ENCODE measurements at places on chromosomes 6 and 20.

- no peak for DNase-seq
These were observed 527.8 kb downstream of the RFPL4B start for GRCh38 chr6:112874881-112875280.

DNA sequence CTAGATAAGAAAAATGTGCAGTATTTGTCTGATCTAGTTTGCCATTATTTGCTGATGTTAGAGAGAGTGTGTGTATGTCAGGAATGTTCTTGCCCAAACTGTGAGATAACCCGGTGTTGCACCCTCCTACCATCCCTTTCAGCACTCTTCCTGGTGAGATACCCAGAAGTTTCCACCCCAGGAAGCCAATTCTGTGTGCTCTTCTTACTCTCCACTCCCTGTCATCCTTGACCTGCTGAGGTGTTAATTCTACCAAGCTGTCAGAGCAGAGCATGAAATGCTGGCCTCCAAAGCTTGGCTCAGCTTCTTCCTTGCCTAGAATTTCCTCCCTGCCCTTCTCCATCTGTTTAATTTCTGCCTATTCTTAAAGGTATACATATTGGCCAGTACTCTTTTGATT is 237.3 kb upstream of the CNR1 start:
- no peak for DNase-seq

GRCh38 chr6:84019842-84020211 is 13.7 kb upstream of the MRAP2 start:
- DNase-seq: no peak

DNA sequence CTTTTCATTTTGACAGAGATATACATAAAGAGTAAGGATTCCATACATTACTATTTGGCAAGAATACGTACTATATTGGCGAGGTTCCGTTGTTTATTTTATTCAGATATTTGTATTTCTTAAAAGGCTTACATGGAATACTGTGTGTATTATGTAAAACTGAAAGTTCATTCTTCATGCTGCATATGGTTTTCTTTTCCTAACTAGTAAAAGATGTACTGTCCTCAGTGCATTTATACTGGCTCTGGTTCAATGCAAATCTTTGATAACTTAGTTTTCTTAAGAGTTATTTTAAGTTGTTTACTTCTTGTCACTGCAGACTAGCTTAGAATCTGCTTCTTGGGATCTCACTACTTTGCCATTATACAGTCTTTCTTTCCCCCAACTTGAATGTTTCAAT is 42.0 kb downstream of the ADGRB3 start:
- no peak for DNase-seq

DNA sequence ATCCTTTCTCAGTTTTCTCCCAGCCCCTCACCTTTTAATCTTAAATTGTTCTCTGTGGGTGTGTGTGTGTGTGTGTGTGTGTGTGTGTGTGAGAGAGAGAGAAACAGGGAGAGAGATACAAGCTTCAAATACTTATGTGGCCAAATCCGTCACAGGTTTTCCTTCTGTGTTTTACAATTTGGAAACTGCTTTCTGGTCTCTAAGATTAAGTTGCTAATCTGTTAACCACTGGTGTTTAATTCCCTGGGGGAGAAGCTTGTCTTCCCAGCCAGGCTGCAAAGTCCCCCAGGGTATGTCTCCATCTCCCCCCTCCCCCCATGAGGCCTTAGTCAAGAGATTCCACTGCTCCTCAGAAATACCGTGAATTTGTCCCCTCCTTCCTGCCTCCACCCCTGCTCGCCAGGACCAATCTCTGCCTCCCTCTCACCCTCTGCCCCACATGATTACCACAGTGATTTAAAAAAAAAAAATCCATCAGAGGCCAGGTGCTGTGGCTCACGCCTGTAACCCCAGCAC is 49.0 kb downstream of the RIPOR3 start:
- DNase-seq: peak; percentile 91

- DNase-seq: no peak
These were observed 21.4 kb upstream of the PRDM1 start for GRCh38 chr6:106064756-106065155.

DNA sequence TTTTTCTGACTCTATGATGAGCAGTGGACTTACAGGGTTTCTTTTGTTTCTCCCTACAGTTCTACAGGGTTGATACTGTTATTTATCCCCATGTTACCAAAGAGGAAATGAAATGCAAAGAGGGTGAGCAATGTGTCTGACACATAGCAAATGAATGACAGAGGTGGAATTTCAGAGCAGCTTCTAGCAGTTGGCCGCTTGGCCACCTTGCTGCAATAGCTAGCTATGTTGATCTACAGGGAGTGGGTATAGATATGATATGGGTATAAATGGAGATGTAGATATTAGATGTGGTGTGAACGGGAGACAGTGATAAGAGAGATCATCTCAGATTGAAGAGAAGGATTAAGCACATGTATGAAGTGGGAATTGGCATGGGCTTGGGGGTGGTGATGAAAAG is 10.9 kb upstream of the SLC22A3 start:
- DNase-seq: no peak

GRCh38 chr20:11917663-11918062 is at the start of gene BTBD3:
BTBD3 (plus strand) TSS chr20:11917893; CDS start chr20:11918276, 383 bp downstream.
- peak; percentile 74 for DNase-seq

GRCh38 chr6:114467931-114468330 is 125.1 kb upstream of the HS3ST5 start:
- no peak for DNase-seq

- peak; percentile 44 for DNase-seq
These were observed 34.7 kb upstream of the SYNCRIP start for GRCh38 chr6:85677234-85677956.

DNA sequence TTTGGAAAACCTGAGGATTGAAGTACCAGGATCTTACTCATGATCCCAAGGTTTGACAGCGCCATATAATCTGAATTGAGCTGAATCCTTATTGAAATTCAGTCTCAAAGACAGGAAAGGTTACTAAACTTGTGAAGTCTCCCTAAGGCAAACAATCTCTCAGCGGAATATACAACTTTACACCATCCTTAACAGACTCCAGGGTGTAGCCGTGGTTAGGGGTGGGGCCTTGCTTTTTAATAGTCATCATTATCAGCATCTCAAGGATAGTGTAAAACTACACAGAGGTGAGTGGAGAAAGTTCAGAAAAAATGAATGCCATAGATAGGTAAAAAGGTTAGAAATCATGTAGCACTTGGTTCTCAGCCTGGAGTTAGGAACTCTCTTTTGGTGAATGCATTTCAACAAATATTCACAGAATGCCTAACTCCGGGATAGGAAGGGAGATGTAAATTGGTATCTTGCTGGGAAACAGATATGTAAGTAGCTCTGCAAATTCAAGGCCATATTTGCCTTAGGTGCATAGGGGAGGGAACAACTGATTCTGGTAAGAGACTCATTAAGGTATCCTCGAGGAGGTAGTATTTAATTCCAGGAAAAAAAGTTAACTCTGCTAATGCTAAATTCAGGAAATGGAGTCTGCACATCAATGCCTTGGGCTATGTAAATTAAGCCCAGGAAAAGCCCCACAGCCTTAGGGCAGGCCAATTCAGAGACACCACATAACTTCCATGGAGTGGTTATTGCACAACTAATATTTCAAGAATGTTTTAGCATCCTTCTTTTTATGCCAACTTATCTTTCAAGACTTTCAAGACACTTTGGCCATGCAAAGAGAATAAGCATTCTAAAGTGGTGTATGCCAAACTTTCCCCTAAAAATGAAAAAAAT is 61.6 kb downstream of the SNAP25 start:
- DNase-seq: no peak

GRCh38 chr6:71139249-71139648 is 149.4 kb upstream of the OGFRL1 start:
- DNase-seq: no peak

DNA sequence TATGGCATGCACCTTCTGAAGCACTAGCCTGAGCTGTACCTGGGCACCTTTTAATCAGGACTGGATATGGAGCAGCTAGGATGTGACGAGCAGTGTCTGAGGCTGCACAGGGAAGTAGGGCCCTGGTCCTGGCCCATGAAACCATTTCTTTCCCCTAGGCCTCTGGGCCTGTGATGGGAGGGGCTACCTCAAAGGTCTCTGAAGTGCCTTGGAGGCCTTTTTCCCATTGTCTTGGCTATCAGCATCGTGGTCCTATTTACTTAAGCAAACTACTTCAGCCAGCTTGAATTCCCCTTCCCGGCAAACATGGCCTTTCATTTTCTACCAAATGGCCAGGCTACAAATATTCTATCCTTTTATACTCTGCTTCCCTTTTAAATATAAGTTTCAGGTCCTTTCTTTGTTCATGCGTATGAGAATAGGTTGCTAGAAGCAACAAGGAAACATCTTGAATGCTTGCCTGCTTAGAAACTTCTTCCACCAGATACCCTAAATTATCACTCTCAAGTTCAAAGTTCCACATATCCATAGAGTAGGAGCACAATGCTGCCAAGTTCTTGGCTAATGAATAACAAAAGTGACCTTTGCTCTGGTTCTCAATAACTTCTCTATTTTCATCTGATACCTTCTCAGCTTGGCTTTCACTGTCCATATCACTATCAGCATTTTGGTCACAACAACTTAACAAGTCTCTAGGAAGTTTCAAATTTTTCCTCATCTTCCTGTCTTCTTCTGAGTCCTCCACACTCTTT is 673.1 kb downstream of the HTR1B start:
- DNase-seq: no peak

- no peak for DNase-seq
These were observed 7.2 kb downstream of the CCR6 start for GRCh38 chr6:167130008-167130677.

- no peak for DNase-seq
These were observed 21.9 kb upstream of the SH3BGRL2 start for GRCh38 chr6:79609225-79609595.

Data from NCI-H524 (cell line).